ENCODE measurements at places on chromosomes 7 and 10.

DNA sequence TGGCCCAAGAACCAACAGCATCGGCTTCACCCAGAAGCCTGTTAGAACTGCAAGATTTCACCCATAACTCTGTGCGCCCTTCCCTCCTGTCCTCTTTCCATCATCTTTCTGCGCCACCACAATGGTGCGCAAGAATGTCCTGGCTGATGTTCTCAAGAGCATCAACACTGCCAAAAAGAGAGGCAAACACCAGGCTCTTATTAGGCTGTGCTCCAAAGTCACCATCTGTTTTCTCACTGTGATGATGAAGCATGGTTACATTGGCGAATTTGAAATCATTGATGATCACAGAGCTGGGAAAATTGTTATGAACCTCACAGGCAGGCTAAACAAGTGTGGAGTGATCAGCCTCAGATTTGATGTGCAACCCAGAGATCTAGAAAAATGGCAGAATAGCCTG lies 115.2 kb upstream of the FGFR2 start:
- no peak for DNase-seq

GRCh38 chr7:157485361-157485831 lies 148.6 kb downstream of the DNAJB6 start:
- DNase-seq, result no peak

GRCh38 chr7:150910996-150911422 lies 58.7 kb downstream of the AOC1 start:
- no peak for DNase-seq

- DNase-seq, result no peak
Observed at GRCh38 chr10:50554376-50554994, 69.3 kb downstream of the SGMS1 start.

- no peak for DNase-seq
Observed at GRCh38 chr10:76453997-76454396, 1022.6 kb downstream of the LRMDA start.

DNA sequence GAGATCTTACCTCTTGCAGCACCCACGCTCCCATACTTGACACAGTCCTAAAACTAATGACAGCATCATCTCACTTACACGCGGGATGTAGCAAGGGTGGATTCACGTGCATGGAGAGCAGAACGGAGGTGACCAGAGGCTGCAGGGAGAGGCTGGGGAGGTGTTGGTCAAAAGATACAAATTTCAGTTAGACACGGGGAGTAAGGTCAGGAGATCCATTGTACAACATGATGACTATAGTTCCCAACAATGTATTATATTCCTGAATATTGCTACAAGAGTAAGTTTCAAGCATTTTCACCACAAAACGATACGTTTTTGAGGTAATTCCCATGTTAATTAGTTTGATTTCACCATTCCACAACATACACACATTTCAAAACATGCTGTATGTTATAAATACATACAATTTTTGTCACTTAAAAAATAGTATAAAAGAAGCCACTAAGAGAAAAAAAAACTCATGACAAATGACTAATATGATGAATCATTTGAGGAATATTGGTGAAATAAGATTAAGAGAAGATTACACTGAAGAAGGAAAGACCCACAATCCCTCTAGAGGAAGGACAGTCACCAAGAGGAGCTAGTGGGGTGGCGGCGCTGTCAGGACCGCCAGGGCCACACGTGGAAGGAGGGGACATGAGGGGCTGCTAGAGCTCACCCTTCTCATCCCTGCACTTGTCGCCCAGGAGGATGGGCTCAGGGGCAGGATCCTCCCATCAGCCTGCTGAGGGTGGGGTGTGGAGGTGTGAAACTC lies 49.4 kb upstream of the EGFR start:
- no peak for DNase-seq

GRCh38 chr10:62109587-62110293 lies 158.9 kb downstream of the RTKN2 start:
- DNase-seq, result no peak
